NCI-H460 (cell line): ENCODE measurements at places on chromosomes 7 and 10.

DNA sequence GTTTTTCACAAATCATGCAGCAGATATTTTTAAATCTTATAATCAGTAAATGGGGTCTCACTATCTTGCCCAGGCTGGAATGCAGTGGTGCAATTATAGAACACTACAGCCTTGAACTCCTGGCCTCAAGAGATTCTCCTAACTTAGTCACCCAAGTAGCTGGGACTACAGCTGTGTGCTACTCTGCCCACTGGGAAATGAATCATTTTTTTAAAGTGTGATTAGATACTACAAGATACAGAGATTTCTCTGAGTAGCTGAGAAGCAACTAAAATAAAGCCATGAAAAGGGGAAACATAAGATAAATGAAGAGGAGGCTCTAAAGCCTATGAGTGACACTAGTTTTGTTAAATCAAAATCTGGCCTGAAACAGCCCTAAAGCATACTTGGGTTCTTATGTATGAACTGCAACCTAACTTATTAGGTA is 119.7 kb downstream of the JMJD1C start:
- DNase-seq, result no peak

GRCh38 chr10:60099998-60100747 is 193.8 kb upstream of the CCDC6 start:
- DNase-seq, result peak; percentile 75

DNA sequence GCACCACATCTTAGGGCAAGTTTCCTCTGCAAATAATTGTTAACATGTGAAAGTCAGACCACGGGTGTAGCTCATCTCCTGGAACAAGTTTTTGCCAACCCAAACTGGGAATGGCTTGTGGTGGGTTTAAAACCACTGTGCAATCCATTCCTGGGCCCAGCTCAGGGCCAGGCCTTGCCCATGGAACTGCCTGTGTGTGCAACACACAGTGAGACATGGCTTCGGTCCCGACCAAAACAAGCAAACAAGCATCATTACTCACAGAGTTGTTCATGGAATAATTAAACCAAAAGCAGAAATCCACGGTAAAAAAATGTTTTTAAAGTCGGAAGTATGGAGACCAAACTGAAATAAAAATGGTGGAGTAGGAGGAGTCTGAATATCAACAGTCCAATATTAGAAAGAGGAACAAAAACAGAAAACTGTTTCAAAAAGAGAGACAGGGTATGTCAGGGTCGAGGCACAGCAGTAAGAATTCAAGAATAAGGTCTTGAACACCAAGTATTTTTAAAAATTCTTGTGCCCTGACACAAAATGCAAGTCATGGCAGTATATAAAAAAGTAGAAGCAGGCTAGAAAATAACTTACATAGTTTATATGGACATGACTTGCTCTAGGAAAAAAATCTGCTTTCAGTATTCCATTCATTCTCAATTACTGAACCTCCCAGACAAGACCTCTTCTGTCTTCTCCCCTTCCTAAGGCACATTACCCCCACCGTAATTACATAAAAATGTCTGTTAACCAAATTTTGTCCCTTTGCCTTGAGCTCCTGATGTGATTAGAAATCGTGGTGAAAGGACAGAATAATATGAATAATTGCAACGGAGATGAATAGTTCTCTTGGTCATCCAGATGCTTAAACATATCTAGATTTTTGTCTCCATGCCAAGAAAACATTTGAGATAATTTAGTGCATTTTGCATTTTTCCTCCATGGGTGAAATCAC is 88.4 kb downstream of the FAS start:
- no peak for DNase-seq

GRCh38 chr10:14953424-14954000 is 384 bp downstream of the DCLRE1C start:
- DNase-seq, result no peak

GRCh38 chr10:126373972-126374371 is 14.3 kb downstream of the ADAM12 start:
- no peak for DNase-seq

- no peak for DNase-seq
These were observed 60.6 kb upstream of the VKORC1L1 start for GRCh38 chr7:65812281-65812680.

DNA sequence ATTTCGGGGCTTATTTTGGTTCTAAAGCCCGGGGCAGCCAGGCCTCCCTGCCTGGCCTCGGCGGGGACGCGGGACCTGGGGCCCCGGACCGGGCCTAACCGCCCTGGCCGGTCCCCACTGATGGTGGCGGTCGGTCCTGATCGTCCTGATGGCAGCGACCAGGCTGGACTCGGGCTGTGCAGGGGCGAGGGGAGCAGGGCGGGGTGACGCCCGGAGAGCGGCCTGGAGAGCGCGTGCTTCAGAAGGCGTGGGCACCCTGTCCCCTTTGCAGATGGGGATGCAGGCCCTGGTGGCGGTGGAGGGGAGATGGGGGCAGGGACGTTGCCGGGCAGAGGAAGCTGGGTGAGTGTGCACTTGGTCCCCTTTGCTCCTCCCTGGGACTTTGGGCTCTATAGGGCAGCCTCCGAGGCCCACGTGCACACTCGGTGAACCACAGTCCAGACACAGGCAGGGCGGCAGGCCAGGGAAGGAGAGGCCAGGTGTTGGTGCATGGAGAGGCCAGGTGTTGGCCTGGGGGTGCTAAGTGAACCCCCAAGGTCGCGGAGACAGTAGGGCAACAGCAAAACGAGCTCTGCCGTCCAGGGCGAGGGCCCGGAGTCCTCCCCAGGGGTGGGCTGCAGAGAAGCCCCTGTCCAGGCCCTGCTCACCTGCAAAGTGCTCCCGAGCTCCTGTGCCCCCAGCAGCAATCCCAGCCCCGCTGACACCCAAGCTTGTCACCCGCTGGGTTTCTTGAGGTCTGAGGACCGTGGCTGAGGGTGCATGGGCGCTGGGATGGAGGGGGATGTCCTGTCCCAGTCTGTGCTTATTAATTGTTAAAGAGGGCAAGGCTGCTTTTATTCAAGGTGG is 42.4 kb upstream of the FAM20C start:
- no peak for DNase-seq

- no peak for DNase-seq
These were observed 64.1 kb downstream of the DOCK1 start for GRCh38 chr10:126969310-126969709.

GRCh38 chr7:155798673-155799439 is 13.4 kb downstream of the SHH start:
- no peak for DNase-seq

DNA sequence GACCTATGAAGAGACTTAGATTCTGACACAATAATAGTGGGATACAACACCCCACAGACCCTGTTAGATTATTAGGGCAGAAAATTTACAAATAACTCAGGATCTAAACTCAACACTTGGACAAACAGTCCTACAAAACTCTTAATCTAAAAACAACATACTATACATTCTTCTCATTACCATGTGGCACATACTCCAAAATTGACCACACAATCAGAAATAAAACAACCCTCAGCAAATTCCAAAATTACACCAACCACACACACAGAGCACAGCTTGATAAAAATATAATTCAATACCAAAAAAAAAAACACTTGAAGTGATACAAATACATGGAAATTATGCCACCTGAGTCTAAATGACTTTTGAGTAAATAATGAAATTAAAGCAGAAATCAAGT is 7.8 kb downstream of the ZNF680 start:
- DNase-seq, result no peak

DNA sequence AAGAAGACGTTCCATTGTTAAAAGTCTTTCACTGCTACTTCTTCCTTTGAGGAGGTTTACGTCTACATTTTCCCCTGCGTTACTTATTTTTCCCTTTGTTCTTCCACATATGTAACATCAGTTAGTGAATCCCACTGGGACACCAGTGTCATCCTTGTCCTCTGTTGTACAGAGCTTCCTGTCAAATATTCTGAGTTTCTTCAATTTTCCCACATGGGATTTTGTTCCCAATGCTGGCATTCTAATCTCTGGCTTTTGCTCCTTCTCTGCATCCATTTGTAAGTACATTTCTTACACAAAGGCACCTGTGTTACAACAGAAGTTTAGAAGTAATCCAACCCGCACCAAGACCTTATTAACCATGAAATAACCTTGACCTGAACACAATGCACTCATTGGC is 627.4 kb upstream of the PFKP start:
- no peak for DNase-seq

GRCh38 chr10:14004536-14004935 is 326.2 kb downstream of the FRMD4A start:
- DNase-seq, result no peak

DNA sequence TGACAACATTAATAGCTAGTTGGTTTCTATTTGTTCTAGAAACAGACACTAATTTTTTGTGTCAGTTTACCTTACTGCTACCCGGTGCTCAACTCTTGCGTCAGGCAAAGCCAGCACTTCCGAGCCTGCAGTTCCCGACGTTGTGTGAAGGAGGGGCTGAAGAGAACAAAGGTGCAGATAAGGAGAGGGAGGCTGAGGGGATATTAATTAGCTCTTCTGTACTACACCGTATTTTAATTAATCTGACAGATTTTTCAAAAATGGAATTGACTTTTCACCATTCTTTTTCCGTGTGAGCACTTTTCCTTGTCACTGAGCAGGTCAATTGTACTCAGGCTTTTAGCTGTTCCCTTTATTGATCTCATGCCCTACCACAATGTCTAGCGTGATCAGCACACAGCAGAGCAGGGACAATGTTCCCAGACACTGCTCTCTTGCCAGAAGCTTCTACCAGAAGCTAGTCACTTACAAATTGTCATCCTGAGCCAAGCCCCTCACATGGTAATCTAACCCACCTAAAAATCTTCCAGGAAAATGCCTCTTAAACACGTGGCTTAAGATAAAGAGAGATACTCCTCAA is 650.5 kb upstream of the MKI67 start:
- no peak for DNase-seq

- DNase-seq, result no peak
These were observed 60.7 kb upstream of the CCDC6 start for GRCh38 chr10:59967079-59967478.

DNA sequence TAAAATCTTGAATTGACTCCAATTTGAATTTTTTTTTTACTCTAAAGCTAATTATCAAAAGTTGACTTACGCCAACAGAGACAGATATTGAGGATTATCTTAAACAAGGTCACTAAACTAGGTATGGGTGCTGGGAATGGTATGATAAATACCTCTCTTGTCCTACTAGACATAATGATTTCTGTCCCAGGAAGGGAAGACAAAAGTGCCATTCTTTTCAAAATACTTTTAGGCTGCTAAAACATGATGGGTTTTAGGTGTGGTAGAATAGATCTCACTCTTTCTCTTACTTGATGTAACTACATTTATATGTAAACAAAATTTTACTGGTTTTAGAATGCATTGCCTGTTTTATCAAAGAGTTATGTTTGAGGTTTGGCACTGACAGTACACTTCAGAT is 15.1 kb downstream of the TMEM60 start:
- DNase-seq, result no peak

- DNase-seq, result no peak
These were observed 735.9 kb downstream of the GATA3 start for GRCh38 chr10:8790390-8790789.

- DNase-seq, result no peak
These were observed 194.7 kb downstream of the KCND2 start for GRCh38 chr7:120467676-120468075.

- DNase-seq, result no peak
These were observed 29.1 kb downstream of the PDIA4 start for GRCh38 chr7:148999192-148999591.

DNA sequence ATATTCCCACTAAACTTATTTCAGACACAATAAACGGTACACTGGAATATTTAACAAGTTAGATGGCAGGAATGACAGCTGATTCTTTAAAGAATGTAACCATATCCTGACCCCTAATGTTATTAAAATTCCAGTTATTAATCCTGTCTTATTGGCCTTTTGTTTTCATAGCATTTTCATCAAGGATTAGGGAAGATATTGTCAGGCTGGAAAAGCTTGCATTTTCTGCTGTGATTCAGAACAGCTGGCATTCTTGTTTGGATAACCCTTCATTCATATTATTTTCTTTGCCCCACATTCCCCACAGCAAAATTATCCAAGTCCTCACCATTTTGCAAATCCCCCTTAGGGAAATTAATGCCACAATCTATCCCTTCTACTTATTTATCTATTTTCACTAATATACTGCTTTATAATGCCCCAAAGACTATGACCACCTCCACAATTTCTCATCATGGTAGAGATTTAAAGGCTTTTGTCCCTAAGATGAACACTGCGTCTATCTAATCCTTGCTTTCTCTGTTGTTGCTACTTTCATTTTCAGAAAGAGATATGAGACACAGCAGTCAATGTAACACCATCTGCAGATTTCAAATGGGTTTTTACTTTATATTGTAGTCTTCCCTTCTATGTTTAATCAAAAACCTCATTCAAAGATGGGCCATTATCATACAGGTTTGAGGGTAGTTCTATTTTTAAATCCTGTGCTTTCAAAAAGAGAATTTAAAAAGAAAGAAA is 475.1 kb downstream of the PARD3 start:
- DNase-seq, result no peak
